ENCODE measurements at places on chromosomes 2 and 18.

GRCh38 chr18:57959278-57959677, 84.7 kb upstream of the NEDD4L start:
- no peak for DNase-seq

DNA sequence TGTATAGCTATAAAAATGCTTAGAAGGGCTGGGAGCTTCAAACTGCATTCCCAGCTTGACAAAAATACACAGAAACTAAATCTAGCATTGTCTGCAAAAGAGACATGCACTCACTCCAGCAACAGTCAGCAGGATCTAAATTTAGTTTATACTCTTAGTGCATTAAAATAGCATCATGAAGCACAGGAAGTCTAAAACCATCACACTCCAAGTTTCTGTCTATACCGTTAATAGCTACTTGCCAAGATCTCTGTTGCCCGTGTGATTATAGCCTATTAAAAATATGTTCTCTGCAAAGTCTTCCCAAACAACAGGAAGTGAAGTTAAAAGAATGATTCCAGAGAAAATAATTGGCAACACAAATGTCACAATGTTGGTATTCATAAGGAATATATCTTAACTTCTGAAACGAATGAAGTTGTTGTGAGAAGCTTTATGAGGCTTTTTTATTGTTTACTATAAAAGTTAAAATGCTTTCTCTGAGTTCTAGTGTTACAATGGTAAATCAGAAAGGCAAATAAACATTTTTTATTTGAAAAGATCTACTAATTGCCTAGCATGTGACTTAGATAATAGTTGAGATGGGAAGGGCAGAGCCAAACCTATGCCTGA, 184.2 kb downstream of the ZNF385B start:
- no peak for DNase-seq

GRCh38 chr2:180618570-180618969, 361.8 kb upstream of the UBE2E3 start:
- no peak for DNase-seq

DNA sequence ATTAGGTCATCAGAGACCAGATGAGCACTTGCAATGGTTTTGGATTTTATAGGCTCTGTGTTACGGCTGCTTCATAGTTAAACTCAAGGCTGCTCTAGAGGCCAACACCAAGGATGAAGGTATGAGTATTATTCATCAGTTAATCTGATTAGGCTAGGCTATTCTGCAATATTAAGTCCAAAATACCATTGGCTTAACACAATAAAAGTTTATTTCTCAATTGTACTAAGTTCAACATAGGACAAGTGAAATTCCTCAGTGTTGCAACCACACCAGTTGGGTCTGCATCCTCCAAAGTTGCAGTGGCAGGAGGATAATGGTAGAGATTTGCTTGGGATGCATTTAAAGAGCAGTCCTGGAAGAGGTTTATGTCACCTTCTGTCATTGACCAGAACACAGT, 538.3 kb upstream of the CDH2 start:
- DNase-seq, result no peak

DNA sequence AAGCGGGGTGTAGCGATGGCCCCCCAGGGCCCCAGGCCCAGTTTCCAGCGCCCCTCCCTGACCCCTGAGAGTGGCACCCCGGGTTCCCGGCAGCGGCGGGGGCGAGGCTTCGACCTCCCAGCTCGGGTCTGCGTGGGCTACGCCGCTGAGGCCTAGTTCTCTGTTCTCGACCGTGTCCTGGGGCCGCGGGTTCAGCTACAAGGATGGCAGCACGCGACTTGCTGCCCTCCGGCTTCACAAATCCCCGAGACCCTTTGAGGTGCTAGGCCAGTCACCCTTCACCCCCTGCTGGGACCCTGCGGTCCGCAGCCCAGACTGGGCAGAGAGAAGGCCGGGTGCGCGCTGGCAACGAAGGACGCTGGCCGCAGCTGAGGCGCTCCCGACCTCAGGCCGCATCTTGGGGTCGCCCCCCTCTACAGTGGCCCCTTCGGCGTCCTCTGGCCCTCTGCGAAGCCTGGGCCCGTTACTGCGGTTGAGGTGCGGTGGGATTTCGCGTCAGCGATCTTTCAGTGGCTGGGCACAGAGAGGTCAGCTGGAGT, 1.2 kb downstream of the OTX1 start:
- DNase-seq, result no peak

- no peak for DNase-seq
Measured at GRCh38 chr18:58168993-58169392, 125.0 kb downstream of the NEDD4L start.

GRCh38 chr18:51100385-51101120, 70.5 kb downstream of the SMAD4 start:
- no peak for DNase-seq

- no peak for DNase-seq
Measured at GRCh38 chr2:71453404-71454220, at the start of gene DYSF. TSS of gene DYSF (plus strand) at chr2:71453561.

Measured in NCI-H1092 (cell line).